ENCODE measurements at places on chromosomes 16 and 17.

DNA sequence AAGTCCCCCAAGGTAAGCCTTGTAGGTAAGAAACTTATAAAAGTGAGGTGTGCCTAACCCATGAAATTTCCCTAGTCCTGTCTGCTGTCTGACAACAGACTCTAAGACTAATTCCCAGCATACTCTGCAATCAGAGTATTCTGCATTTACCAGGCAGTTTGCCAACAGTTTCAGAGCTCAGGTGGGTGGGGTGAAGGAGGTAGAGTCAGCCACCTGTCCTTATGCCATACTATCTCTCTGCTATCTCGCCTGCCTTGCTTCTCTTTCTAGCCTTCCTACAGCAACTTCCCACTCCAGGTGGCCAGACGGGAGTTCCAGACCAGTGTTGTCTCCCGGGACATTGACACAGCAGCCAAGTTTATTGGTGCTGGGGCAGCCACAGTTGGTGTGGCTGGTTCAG lies 2.3 kb downstream of the ATP5MC1 start:
- no peak for DNase-seq

GRCh38 chr17:37643118-37643766 lies at the start of gene DDX52:
DDX52 (minus strand) TSS chr17:37643446; CDS start chr17:37643420, 26 bp downstream.
- DNase-seq: peak; percentile 80

DNA sequence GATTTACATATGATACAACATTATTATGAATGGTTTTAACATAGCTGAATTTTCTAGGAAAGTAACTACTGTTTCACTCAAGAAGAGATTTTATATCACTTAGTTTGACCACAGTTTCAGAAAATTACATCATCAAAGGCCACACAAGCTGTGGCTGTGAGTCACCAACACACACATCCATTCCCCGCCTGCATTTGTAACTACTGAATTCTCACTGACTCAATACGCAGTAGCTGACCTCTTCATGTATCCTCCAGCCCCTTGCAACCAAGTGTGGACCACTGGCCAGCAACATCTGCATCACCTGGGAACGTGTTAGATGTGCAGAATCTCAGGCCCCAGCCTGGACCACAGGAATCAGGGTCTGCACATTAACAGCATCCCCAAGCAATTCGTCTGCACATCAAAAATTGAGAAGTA lies 197.6 kb downstream of the XYLT1 start:
- DNase-seq: no peak

DNA sequence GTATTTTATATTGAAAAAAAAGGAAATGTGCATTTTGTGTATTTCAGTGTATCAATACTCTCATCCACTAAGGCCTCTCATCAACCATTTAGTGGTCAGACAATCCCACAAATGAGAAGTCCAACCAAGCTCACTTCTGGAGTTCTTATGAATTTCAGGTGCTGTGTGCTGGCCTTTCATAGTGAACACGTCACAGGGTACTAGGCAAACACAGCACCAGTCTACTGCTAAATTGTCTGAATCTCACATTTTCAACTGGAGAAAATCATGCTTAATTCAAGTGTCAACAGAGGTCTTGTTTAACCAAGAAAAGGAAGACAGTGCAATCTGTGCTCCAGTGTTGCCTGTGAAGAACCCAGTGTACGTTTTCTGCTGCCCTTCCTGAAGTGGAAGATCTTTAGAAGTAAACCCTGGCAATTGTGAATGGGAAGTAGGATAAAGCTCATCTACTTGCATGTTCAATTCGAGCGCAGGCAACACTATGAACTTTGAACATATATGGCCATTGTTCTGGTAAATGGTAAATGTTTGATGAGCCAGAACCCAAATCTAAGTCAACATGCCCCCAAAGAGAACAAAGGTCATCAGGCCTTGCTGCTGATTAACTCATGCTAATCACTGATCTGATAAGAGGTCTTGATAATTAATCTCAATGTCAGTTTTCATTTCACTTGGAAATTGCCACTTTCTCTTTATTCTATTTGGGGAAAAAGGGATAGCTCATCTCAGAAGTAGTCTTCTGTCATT lies 439.2 kb upstream of the SOX9 start:
- DNase-seq: no peak

DNA sequence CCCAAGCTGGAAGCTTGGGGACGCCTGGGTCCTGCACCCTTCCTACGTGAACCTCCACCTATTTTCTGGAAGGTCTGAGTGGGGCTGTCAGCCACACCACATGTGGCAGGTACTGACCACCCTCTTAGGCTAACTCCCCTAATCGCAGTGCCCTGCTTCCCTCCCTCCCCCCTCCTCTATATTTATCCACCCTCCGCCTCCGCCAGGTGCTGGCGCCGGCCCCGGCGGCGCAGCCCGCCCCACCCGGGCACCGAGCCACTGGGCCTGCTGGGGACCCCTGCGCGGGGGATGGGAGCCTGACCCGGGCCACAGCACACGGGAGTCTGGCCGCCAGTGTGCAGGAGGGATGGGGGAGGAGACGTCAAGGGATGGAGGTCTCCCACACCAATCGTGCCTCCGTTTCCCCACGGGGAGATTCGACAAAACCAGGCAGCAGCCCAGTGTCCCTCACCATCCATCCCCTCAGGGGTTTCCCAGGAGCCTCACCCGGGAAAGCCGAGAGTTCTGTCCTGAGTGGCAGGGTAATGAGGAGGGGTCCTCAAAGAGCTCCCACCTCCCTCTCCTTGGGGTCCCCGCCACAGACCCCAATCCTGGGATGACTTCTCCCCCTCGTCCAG lies 1.3 kb downstream of the PLEKHH3 start:
- no peak for DNase-seq

GRCh38 chr16:64773184-64773583 lies 348.7 kb downstream of the CDH11 start:
- no peak for DNase-seq

DNA sequence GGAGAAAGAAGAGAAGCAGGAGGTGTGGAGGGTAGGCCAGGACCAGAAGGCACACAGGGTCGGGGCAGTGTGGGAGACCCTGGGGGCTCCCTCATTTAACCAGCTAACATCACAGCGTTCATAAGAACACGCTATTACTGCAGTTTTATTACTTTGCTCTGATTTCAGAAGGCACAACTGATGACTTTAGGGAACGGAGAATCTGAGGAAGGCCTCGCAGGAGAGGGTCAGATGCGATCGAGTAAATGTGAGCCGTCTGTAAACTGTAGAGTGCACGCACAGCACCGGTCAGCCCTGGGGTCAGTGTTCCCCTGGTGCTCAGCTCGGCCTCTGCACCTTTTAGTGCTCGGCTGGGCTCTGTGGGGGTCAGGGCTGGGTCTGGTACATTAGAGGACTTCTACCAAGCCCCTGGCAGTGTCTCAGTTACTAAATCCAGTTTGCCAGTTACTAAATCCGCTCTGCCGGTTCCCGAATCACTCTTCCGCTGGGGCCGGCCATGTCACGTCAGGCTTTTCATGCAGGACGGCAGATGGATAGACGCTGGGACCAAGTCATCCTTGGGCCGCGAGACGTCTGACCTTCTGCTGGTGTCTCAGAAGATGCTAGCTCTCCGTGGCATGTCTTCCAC lies 325.9 kb downstream of the SEC14L1 start:
- no peak for DNase-seq

DNA sequence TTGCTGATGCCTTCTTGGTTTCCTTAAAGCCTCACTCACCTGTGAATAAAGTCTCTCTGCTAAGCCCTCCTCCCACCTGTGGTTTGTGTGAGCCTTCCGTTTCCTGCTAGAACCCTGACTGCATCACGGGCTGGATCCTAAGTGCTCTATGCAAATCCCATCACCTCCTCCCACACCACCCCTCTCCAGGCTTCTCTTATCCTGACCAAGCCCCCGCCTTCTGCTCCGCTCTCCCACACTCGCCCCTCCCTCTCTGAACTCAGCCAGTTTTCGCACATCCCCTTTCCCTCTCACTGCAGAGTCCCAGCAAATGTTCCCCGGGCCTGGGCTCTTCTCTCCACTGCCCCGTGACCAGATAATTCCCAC lies 51.8 kb downstream of the PIMREG start:
- DNase-seq: no peak

- DNase-seq: no peak
Observed at GRCh38 chr16:4604401-4604800, 10.3 kb downstream of the UBALD1 start.

GRCh38 chr16:56658327-56658875 lies 642 bp downstream of the MT1F start:
- no peak for DNase-seq

DNA sequence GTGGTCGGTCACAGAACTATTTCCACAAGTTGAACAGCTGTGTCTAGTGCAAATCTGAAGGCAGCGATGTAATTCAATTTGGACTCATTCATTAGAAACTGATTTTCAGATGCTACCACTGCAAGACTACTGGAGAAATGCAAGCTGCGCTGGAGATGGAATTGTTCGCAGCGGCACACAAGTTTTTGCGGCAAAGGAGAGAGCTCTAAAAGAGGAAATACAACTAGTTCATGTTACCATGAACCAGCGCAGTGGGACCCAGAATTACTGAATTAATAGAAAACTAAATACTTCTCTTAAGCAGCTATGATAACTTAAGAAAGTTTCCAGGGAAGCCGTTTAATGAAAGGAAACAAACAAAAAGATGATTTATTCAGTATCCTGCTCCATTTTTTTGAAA lies 1.9 kb downstream of the CREBBP start:
- DNase-seq: no peak

- DNase-seq: no peak
Observed at GRCh38 chr16:1903845-1904840, 14.1 kb downstream of the HS3ST6 start.

GRCh38 chr16:4522051-4522581 lies 16.5 kb downstream of the CDIP1 start:
- DNase-seq: no peak

DNA sequence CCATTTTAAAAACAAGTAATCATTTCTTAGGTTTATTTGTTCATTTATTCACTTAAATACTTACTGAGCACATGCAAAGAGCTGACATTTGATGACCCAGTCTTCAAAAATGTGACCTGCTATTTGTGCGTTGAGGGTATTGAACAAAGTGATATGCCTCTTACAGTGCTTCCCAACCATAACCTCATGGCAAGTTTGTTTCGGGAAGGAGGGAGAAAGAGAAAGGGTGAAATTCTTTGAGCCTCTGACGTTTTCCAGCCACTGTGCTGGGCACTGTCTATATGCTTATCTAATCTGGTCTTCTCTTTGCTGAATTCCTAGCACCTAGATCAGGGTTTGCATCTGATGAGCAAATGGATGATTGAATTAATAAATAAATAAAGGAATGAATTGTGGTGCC lies 479.1 kb downstream of the HAPSTR1 start:
- no peak for DNase-seq

DNA sequence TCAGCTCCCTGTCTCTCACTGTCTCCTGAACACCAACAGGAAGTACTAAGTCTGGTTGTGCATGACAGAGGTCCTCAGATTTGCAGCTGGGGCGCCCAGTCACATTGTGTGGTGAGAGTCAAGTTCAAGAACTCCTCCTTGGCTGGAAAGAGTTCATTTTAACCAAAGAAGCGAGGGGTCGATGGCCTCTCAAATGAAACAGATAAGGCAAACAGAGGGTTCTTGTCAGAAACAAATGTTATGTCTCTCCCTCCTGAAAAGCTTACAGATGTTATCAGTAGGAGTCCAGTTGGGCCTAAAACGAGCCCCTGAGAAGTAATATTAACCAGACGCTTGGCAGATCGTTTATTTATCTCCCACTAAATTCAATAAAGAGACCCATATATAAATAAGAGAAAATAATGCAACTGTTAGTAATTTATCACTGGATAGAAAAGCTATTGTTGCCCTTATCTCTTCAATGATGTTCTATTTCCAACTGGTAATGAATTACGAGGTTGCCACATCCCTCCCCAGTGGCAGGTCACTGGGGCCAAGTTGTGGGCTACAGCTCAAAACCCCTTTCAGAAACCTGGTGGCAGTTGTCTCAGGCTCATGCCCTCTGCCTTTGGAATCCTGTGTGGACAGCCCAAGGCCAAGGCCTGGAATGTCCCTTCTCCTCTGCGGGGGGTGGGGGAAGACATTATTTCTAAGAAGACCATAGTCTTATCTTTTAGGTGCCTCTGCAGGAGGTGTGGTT lies 307.5 kb upstream of the DYNLRB2 start:
- no peak for DNase-seq

DNA sequence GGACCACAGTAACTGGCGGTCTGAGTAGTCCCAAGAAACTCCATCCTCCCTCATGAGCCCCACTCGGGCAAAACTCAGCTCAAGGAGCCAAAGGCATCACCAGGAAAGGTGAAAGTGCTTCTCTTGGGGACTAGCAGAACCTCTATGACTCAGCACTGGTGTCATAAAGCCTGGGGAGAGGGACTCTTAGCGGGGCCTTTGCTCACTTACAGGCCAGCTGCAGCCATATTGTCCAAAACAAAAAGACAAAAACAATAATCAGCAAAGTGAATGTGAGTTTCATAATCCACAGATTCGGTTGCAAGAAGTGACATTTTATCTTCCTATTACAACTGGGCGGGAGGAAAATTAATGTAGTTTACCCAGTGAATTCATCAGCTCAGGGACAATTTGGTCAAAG lies at the start of gene TEKT5:
TSS of gene TEKT5 (minus strand) at position 101 of the 400 bp plus-strand sequence. CDS start at position 44, 57 bp downstream.
- DNase-seq: no peak

- DNase-seq: no peak
Observed at GRCh38 chr16:78331731-78332130, 232.3 kb downstream of the WWOX start.

DNA sequence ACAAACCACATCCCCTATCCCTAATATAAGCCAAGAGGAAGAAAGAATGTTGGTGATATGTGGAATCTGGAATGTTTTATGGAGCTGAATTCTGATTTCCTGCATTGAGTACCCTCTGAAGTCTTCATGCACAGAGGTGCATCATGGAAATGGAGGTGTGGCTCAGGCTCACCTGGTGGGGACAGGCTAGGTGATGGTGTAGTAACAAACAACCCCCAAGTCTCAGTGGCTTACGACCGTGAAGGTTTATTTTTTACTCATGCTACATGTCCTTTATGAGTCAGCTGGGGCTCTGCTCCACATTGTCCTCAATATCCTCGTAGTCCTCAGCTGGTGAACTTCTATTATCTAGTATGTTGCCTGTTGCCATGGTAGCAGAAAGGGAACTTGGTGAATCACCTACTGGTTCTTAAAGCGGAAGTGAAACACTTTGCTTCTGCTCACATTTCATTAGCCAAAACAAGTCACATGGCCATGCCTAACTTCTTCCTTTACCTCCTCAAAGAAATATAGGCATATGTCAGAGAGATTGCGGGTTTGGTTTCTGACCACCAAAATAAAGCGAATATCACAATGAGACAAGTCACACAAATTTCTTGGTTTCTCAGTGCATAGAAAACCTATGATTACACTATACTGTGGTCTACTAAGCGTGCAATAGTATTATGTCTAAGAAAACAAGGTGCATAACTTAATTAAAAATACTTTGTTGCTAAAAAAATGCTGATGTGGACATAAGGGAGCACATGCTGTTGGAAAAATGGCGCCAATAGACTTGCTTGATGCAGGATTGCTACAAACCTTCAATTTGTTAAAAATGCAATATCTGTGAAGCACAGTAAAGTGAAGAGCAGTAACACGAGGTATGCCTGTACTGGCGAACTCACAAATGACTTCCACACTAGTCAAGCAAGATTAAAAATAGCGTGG lies at the start of gene PMFBP1:
TSS of gene PMFBP1 (minus strand) at position 51 of the 930 bp plus-strand sequence. CDS start 947 bp downstream, outside the sequence.
- DNase-seq: no peak

DNA sequence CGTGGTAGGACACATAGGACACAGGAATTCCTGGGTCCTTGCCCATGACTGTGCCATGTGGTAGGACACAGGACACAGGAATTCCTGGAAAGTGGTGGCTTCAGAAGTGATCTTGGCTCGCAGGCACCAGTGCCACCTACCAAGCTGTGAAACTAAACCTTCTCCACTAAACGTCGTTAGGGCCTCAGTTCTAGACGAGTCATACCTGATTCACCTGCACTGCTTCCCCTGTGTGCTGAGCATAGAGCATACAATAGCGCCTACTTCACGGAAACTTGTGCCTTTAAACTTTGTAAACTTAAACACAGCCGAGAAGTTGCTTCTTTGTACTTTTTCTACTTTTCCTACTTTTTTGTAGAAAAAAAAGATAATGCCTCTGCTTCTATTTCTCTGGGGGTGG lies 4.8 kb downstream of the SOX8 start:
- no peak for DNase-seq

All from activated T-helper 1 cell treated with Interleukin-2 at 50 U/mL for 16 hours (primary cell).